Glomerular endothelial cell (primary cell): ENCODE measurements at places on chromosomes 2 and 18.
A peak's percentile ranks its signal among the peaks of the same experiment; 100 is the strongest.

DNA sequence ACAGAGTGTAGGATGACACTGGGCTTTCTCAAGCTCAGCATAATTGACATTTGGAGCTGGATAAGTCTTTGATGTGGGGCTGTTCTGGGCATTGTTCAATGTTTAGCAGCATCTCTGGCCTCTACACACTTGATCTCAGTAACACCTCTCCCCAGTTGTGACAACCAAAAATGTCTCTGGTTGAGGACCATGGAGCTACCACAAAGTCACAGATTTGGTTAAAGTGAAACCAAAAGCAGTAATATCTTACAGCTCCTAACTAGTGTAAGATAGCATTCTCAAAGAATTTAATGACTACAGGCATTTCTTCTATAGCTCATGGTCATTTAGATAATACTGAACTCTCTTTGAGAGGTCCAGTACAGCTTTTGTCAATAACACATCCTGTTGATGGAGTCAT, 23.4 kb upstream of the PAX3 start:
- no peak for DNase-seq

DNA sequence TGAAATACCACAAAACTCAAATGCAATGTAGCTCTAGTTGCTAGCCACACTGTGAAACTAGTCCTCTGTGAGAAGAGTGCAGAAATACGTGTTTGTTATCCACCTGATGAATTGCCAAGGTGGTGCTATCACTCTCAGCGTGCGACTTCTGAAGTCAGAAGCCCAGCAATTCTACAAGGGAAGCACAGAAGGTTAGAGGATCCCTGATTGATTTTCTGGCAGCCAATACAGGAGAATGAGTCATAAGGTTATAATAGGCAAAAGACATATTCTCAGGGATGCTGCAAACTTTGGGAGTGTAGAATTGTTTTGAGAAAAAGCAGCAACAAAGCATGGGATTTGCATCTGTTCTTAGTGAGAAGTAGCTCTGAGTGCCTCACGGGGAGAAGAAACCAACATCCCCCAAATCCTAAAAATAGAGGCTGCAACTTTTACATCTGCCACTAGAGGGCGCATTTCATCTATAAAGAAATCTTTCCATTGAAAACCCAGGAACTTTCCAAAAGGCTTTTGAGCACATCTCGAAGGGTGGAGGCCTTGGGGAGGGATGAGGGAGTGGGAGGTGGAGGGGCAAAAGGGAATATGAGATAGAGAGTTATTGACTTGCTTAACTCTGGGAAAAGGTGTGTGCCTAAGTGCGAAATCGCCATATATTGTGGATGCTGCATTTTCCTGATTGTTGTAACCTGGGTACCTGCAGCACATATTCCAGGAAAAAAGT, 78.0 kb downstream of the TMEM182 start:
- DNase-seq = peak; percentile 10

DNA sequence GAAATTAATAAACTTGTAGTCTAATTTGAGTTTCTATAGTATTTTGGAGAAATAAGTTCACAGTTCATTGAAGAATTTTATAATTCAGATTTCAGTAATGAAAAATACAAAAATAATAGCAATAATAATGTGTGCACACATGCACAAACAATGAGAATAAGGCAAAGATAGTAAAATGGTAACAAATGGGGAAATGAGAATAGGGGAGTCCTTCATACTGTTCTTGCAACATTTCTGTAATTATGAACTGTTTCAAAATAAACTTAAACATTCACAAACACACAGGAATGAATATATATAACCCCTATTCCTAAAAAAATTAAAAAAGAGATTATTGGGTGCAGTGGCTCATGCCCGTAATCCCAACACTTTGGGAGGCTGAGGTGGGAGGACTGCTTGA, 63.9 kb downstream of the SPRED2 start:
- DNase-seq = no peak

DNA sequence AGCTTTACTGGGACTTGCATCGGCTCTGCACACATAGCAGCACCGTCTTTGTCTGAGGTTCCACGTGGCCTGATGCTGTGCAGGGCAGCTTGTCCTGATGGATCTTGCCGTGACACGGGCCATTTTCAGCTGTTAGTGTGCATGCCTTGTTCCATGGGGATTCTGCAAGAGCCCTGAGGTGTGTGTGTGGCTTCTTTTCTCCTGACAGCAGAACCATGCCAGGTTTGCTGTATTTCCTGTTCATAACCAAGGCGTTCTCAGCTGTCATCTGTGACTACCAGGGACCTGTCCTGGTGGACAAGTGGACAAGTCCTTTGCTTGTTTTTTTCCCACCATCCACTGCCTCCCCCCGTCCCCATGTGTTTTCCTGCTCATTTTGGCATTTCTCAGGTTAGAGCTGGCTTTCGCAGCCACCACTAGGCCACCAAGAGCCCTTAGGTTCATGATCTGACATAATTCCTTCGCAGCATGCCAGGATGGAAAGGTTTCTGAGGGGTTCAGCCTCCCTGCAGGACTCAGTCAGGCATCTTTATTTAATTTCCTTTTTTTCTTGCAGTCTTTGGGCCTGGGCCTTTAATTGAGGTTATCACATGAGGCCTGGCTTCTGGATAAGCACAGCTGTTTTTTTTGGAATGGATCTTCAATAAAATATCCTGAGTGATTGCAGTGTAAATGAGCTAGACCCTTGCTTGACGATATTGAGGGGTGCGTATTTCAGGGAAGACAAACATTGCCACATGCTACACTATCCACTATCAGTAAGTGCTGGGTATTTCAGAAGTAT, 139.4 kb downstream of the NCK2 start:
- no peak for DNase-seq

DNA sequence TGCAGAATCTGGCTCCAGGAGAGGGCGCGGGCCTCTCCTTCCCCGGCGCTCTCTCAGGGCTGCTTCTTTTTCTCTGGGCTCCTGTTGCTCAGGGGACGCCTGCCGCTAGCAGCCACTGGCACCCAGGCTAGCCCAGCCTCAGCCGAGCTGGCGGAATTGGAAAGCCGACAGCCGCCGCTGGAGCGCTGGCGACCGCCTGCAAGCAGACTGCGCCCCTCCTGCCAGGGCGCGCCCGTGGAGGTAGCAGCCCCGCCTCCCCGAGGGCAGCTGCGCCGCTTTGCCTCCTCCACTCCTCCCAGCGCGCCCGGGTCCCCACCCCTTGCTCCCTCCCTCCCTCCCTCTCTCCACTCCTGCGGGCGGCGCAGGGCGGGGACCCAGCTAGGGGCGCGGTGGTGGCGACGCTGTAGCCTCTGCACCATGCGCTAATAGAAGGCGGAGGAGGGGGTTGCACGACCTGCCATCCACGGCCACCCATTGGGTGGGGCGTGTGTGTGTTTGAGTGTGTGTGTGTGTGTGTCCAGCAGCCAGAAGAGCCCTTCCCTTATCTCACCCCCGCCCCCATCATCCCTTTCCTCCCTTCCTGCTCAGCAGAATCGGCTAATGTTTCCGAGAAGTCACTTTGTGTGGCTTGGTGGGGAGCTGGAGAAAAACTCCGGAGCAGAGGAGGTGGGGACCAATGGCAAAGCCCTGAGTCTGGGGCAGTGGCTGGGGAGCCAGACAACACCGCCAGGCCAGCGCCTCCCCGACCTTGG, at the start of gene SCN9A:
Gene SCN9A, minus strand, starts transcription at position 209 of the 752 bp plus-strand sequence. CDS start 64,188 bp downstream, outside the sequence.
- no peak for DNase-seq

GRCh38 chr18:78769502-78770105, 210.0 kb upstream of the SALL3 start:
- no peak for DNase-seq

DNA sequence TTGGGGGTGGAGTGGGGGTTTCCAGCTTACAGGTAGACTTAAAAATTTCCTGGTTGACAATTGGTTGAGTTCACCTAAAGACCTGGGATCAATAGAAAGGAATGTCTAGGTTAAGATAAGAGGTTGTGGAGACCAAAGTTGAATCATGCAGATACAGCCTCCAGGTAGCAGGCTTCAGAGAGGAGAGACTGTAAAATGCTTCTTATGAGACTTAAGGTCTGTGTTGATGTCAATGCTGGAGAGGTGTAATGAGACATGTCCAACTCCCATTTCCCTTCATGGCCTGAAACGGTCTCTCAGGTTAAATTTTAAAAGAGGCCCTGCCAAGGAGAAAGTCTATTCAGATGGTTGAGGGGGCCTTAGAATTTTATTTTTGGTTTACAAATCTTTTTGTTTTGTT, 38.5 kb upstream of the RND3 start:
- DNase-seq = no peak
